ENCODE measurements at places on chromosomes 1 and 21. TPM values are rescaled to one million over a fixed set of nuclear protein-coding genes. Genes with fewer than 3 reads are reported as not detected.
A peak's percentile ranks its signal among the peaks of the same experiment; 100 is the strongest.

DNA sequence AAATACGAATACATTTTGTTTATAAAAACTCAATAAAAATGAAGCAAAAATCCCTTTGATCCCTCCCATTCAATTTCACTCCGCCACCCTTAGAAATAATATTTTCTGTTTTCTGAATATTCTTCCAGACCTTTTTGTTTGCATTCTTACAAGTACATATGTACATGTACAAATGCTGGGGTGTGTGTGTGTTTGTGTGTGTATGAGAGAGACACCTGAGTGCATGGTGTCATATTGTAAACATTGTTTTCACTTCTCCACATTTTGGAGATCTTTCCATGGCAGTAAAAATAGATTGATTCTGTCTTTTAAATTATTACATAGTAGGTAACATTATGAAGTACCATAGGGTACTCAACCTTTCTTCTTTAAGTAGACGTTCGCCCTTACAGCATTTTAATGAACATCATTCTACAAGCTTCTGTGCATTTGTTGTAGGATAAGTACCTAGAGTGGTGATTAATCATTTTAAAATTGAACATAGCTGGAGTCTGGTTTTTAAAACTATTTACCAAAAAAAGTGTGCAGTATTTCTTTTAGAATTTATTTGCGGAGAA, 1.3 kb upstream of the MPC2 start:
- DNase-seq, result no peak
- peaks cover 28% of the 10 kb centered on the region for H3K4me1 ChIP-seq
- H3K4me3 ChIP-seq, result peak overlapping the region; percentile 91
- peaks cover 8% of the 10 kb centered on the region for H3K36me3 ChIP-seq

DNA sequence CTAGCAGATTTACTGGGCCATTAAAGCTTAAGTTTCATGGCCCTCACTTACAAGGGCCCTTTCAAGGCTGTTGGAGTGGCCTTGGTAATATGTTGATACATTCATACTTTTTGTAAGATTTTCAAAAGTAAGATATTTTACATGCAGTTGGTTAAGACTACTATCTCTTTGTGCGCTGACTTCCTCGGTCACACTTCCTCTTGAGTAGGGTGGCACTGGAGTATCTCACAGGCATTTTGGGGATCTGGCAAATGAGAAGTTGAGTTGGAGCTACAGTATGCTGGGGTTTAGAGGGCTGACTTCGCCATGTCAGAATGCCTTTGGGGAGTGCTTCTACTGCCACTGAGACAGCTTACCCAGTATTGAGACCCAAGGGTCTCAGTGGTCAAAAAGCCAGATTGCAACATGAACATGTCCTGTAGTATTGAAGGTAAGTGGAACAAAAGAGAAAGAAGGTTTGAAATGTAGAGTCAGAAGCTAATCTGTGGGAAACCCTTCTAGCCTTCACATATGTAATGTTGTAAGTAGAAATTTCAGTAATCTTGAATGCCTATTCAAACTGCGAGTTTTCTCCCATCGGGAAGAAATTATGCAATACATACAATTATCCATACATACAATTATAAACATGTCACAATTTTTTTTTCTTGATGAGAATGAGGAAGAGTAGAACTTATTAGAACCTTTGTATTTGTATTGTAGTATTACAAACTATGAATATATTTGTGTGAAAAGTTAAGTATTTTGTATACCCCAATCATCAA, 32.3 kb upstream of the RALGPS2 start:
- DNase-seq, result no peak
- H3K4me3 ChIP-seq, result no peak overlapping the region
- H3K36me3 ChIP-seq, result no peaks in the 10 kb centered on the region
- no peaks in the 10 kb centered on the region for H3K4me1 ChIP-seq
- no peak overlapping the region for H3K27ac ChIP-seq

The CFAP107 gene
- total RNA-seq, result not detected

DNA sequence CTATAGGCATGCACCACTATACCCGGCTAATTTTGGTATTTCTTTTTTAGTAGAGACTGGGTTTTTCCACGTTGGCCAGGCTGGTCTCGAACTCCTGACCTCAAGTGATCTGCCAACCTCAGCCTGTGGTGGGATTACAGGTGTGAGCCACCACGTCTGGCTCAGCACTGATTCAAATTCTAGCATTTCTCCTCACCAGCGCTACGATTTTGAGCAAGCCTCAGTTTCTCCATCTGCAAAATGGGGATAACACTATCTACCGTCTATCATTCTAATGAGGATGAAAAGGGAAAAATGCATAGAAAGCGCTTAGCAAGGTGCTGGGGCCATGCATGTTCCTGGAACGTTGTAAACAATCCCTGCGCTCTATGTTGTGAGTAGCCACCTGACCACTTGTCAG, 49.0 kb upstream of the DISP3 start:
- no peak overlapping the region for H3K27ac ChIP-seq
- H3K4me1 ChIP-seq, result no peaks in the 10 kb centered on the region
- no peak for DNase-seq
- no peak overlapping the region for H3K4me3 ChIP-seq

- H3K27ac ChIP-seq, result no peak overlapping the region
- peaks cover 12% of the 10 kb centered on the region for H3K36me3 ChIP-seq
- no peak for DNase-seq
- no peak overlapping the region for H3K4me3 ChIP-seq
- peaks cover 58% of the 10 kb centered on the region for H3K4me1 ChIP-seq
Measured at GRCh38 chr1:156152628-156153027, 757 bp upstream of the SEMA4A start.

GRCh38 chr1:21865943-21866706, 54.1 kb downstream of the LDLRAD2 start:
- no peaks in the 10 kb centered on the region for H3K27me3 ChIP-seq
- H3K36me3 ChIP-seq, result no peaks in the 10 kb centered on the region
- no peak for DNase-seq
- H3K4me1 ChIP-seq, result no peaks in the 10 kb centered on the region
- no peak overlapping the region for H3K4me3 ChIP-seq

GRCh38 chr1:156124557-156125483, 10.3 kb downstream of the LMNA start:
- peak; percentile 59 for DNase-seq
- H3K4me3 ChIP-seq, result peak overlapping the region; percentile 54
- peaks cover 88% of the 10 kb centered on the region for H3K4me1 ChIP-seq
- no peaks in the 10 kb centered on the region for H3K27me3 ChIP-seq

DNA sequence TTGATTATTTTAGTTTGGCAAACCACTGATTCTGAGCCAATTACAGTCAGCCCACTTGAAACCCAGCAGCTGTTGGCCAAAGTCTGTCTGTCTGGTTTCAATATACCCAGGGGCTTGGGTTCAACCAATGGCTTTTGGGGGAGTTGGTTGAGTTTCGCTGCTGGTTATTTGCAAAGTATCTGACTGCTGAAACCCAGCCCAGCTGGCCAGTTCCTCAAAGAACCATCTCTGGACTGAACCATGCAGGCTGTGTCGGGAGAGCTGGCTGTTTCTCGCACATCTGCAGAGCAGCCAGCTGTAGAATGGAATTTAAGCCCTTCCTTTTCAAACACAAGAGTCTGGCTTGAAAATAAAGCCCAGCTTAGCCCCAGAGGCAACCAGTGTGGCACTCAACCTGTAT, 66.0 kb upstream of the PAX7 start:
- no peak overlapping the region for H3K4me3 ChIP-seq
- H3K36me3 ChIP-seq, result no peaks in the 10 kb centered on the region
- H3K4me1 ChIP-seq, result no peaks in the 10 kb centered on the region
- no peak overlapping the region for H3K27ac ChIP-seq
- peaks cover 20% of the 10 kb centered on the region for H3K27me3 ChIP-seq
- DNase-seq, result no peak

The LRRC71 gene
- total RNA-seq, result not detected

DNA sequence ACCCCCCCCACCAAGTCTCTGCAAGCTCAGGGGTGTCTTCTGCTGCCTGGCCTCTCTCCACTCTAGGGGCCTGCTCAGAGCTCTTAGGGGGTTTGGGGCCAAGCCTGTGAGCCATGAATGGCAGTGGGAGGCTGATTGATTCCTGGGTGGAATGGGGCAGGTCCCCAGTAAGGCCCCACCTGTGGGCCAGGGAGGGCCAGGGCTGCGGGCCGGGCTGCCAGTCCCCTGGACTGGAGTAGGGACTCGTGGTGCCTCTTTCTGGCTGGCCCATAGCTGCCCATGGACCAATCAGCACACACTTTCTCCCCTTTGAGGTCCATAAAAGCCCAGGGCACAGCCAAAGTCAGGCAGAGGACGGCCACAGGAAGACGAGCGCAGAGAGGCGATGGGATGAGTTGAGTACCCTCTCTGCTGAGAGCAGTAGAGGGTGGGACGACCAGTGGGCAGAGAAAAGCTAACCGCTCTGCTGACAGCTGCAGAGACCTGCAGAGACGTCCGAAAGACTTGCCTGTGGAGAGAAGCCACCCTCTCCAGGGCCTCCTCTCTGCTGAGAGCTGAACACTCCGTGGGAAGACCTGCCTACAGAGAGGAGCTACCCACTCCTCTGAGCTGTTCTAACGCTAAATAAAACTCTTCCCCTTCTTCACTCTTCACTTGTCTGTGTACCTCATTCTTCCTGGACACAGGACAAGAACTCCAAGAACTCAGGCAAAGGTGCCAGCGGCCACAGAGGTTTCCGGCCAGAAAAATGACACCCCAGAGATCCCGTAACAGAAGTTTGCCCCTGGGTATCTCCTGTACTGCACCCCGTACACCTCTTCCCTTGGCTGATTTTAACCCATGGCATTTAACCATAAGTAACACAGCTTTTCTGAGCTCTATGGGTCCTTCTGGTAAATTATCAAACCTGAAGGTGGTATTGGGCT, 38.2 kb upstream of the TARDBP start:
- no peaks in the 10 kb centered on the region for H3K4me1 ChIP-seq
- no peaks in the 10 kb centered on the region for H3K36me3 ChIP-seq
- H3K27me3 ChIP-seq, result peaks cover 9% of the 10 kb centered on the region
- no peak overlapping the region for H3K27ac ChIP-seq
- no peak for DNase-seq

The SLC45A1 gene
- 0.77 TPM for total RNA-seq

The CYP4B1 gene
- total RNA-seq, result not detected

- no peak overlapping the region for H3K27ac ChIP-seq
- peaks cover 12% of the 10 kb centered on the region for H3K4me1 ChIP-seq
- no peak overlapping the region for H3K4me3 ChIP-seq
- no peak for DNase-seq
- peaks cover 41% of the 10 kb centered on the region for H3K36me3 ChIP-seq
Measured at GRCh38 chr21:42864286-42864685, 15.1 kb downstream of the WDR4 start.

DNA sequence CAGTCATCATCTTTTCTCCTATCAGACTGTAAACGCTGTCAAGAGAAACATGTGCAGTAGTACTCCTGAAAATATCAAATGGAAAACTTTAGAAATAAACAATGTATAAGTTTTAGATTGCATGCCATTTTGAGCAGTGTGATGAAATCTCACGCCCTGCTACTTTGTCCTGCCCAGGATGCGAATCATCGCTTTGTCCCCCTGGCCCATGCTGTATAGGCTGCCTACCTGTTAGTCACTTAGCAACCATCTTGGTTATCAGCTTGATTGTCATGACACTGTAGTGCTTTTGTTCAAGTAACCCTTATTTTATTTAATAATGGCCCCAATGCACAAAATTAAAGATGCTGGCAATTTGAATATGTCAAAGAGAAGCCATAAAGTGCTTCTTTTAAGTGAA, 363.0 kb downstream of the ZP4 start:
- peaks cover 2% of the 10 kb centered on the region for H3K27me3 ChIP-seq
- no peaks in the 10 kb centered on the region for H3K4me1 ChIP-seq
- no peak overlapping the region for H3K4me3 ChIP-seq

DNA sequence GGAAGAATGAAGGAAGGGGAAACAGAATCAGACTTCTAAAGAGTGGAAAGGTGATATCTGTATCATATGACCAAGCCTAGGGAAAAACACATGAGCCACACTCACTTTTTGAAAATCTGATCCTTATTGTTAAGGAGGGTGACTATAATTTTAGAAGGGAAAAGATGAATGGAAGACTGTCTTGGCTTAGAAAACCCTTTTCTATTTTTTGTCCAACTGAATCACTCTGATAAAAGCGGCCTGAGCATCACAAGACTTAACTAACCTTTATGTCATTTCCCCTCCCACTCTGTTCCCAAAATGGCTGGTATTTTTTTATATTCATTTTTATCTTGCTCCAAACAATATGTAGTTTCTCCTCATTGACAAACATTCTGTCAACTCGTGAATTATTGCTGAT, 169.8 kb downstream of the C1orf21 start:
- no peak for DNase-seq
- no peak overlapping the region for H3K27ac ChIP-seq
- no peak overlapping the region for H3K4me3 ChIP-seq
- H3K36me3 ChIP-seq, result no peaks in the 10 kb centered on the region
- H3K27me3 ChIP-seq, result peaks cover 8% of the 10 kb centered on the region
- H3K4me1 ChIP-seq, result no peaks in the 10 kb centered on the region

GRCh38 chr21:27314131-27314530, 347.2 kb upstream of the ADAMTS5 start:
- no peak overlapping the region for H3K4me3 ChIP-seq
- no peaks in the 10 kb centered on the region for H3K27me3 ChIP-seq
- no peaks in the 10 kb centered on the region for H3K36me3 ChIP-seq
- H3K4me1 ChIP-seq, result no peaks in the 10 kb centered on the region

DNA sequence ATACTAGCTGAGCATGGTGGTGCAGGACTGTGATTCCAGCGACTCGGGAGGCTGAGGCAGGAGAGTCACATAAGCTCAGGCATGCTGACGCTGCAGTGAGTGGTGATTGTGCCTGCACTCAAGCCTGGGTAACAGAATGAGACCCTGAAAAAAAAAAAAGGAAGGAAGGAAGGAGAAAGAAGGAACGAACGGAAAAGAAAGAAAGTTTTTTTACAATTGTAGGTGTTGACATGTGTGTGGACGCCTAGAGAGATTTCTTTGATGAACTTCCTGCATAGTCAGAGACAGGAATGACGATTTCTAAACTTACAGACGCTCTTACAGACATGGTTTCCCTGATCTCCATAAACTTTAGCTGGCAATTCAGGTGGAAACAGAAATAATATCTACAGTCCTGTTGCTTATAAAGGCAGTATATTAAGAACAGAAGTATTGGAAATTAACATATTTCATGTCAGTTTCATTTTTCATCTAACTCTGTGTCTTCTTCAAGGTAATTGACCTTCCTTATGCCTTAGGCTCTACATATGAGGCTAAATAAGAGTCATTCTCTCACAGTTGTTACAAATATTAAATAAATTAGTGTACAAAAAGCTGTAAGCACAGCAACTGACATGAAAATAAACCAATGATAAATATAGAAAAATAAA, 4.1 kb downstream of the SAMSN1 start:
- H3K4me3 ChIP-seq, result peak overlapping the region; percentile 83
- H3K4me1 ChIP-seq, result peaks cover 48% of the 10 kb centered on the region
- peaks cover 32% of the 10 kb centered on the region for H3K36me3 ChIP-seq
- H3K27me3 ChIP-seq, result no peaks in the 10 kb centered on the region
- H3K27ac ChIP-seq, result peak overlapping the region; percentile 96
- peak; percentile 37 for DNase-seq

The CD2 gene
- 355 TPM for total RNA-seq

Measured in activated CD4-positive, alpha-beta memory T cell treated with anti-CD3 and anti-CD28 coated beads for 36 hours (primary cell).